A549 treated with GW870086 at 1 μM for 4 hours (cell line): ENCODE measurements at places on chromosomes 7 and 10. TPM values are rescaled to one million over a fixed set of nuclear protein-coding genes. Genes with fewer than 3 reads are reported as not detected.

The AKR1D1 gene
- 0.18 to 0.23 TPM in 2 of 5 replicates, not detected in the others for total RNA-seq

The AKR1C8 gene
- 0.14 to 0.31 TPM (median 0.17 TPM) in 4 of 5 replicates, not detected in the other for total RNA-seq

The SPDYE1 gene
- not detected in 5 replicates for total RNA-seq

The ABCB4 gene
- total RNA-seq, result 0.03 TPM in 1 of 5 replicates, not detected in the others

The C10orf67 gene
- total RNA-seq, result 0.05 to 0.17 TPM (median 0.08 TPM) in 3 of 5 replicates, not detected in the others

The MARCHF5 gene
- total RNA-seq, result 32.6 to 37.3 TPM (median 34.5 TPM) in 5 replicates
